ENCODE measurements at places on chromosomes 3 and 15. TPM values are rescaled to one million over a fixed set of nuclear protein-coding genes. Genes with fewer than 3 reads are reported as not detected.

TTLL13 gene
- 0.09 TPM for total RNA-seq

GATA2 gene
- 5.5 TPM for total RNA-seq

KNG1 gene
- total RNA-seq, result not detected

FETUB gene
- total RNA-seq, result not detected

TRAK1 gene
- total RNA-seq, result 51.6 TPM

GRCh38 chr3:15659254-15659975 lies 57.9 kb downstream of the BTD start:
- DNase-seq, result peak; percentile 4

RPL35A gene
- 1,042 TPM for total RNA-seq

AGBL1 gene
- total RNA-seq, result not detected

DNA sequence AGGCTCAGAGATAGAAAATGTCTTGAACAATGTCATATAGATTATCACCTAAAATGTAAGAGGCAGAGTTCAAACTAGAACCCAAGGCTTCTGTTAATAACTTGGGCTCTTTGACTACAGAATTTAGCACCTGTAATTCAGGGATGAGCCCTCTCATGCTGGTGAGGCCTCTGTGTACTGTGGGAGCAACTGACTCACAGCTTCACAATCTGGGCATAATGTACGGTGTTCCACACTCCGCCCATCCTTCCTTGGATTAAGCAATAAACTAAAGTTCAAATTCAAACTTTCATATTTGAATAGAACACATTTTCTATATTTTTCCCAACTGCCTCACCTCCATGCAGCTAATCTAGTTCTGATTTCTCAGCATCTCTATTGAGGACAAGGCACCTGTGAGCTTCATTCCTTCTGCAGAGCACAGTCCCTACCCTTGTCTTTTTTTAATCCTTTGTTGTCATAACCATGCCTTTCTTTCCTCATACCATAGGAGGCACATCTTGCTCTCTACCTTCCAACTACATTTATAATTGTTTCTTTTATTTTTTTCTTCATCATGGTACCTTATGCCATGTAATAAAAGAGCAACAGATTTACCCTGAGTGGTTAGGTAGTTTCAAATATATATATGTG lies 392.1 kb downstream of the NLGN1 start:
- peak; percentile 21 for DNase-seq

DNA sequence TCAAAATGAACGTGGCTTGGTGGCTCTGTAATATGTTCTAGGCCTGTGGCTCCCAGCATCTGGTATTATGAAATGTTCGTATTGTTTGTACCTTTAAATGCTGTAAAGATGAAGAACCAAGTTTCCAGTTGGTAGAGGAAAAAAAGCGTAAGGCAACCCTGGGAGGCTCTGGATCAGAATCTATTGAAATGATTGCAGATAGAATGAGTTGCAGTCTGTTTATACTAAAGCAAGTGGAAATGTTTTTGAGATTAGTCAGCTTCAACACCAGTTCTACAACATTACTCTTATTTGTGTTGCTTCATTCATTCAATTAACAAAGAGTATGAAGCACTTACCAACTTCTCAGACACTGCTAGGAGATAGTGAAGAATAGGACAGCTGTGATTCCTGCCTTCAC lies 5.3 kb downstream of the ARL6IP5 start:
- DNase-seq, result peak; percentile 77

AMIGO3 gene
- 0.27 TPM for total RNA-seq

GRCh38 chr3:173785004-173785403 lies 387.5 kb downstream of the NLGN1 start:
- no peak for DNase-seq

DNA sequence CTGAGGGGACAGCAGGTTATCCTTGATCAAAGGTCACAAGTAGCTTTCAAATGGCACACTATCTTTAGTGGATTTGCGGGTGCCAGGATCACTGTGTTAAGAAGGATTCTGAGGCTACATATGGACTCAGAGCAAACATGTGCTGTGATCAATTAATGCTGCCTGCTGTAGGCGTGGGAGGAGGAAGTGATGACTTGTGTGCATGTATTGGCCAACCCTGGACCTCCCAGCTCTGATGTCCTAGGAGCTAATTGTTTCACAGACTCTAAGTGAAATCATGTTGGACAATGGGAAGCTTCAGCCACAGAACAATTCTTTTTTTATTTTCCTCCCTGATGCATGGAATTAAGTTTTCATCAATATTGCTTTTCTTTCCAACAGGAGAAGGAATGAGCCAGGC lies 24.4 kb downstream of the FAH start:
- no peak for DNase-seq

NR1I2 gene
- total RNA-seq, result not detected

GRCh38 chr3:146469150-146470017 lies at the start of gene PLSCR2:
TSS of gene PLSCR2 (minus strand) at chr3:146469561. CDS start at chr3:146459904, 9,657 bp downstream.
- DNase-seq, result no peak

- peak; percentile 56 for DNase-seq
Observed at GRCh38 chr3:94064243-94064860, 1.5 kb downstream of the NSUN3 start.

PSTPIP1 gene
- not detected for total RNA-seq

C2CD4B gene
- not detected for total RNA-seq

DNA sequence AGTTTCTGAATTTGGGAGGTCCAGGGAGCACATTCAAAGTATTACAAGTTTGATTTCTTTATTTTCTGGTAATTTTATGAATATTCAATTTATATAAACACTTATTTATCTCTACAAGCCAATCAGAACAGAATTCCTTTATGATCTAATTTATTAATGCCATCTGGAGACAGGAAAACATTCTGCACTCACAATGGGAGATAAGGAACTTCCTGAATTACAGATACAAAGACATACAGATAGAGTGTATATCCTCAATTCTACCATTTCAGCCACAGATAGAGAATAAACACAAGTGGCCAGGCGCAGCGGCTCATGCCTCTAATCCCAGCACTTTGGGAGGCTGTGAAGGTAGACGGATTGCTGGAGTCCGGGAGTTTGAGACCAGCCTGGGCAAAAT lies 86.0 kb downstream of the IQCH start:
- no peak for DNase-seq

DNA sequence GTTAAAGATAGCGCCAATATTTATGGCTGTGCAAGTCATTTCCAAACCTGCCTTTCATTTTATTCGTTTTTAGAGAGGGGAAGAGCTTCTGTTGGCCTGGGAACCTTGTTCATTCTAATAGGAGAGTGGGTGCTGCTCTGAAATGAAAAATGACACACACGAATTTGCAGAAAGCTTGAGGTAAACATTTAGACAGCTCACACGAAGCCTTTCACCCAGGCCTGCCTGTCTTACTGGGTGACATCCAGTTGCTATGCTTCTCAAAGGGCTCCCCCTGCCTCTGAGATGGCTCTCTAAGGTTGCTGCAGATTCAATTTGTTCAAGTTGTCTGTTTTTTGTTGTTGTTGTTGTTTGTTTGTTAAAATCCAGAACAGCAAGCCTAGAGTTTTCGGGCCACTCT lies 18.2 kb downstream of the PEX5L start:
- DNase-seq, result no peak

Measured in fibroblast of the aortic adventitia (primary cell).